ENCODE measurements at places on chromosomes 1 and 21.

DNA sequence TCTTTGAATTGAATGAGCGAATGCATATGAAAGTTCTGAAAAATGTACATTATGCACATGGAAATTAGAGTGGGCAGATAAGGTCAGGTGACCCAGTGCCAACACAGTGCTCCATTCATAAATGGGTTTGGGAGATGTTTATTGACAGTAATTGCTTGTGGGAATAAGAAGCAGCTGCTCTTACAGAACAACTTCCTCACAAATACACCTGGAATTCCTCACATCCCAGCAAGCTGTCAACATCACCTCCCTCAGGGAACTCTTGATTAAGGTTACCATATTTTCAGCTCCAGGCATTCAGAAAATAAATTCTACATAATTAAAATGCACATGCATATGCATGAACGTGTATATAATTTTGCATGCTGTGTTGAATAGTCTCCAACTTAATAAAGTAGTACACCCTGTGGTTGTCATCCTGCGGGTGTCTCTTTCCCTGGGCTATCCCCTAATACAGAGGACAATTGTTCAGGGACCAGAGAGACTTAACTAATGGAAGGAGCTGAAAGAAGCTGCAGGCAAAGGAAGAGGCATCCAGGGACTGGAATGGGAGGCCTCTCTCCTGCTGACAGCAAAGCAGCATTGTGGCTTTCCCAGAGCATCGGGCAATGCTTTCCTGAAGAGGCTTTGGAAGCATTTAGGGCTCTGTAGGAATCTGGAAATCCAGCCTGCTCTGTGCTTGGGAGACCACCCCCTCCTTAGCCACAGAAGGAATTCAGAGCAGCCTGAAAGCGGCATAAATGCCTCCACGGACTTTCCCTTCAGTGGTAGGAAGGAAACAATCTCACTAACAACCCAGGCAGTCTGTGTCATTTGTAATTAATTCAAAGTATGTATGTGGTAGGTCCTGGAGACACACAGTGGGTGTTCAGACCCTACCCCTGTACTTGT, 55.2 kb upstream of the GNG12 start:
- no peak for DNase-seq

GRCh38 chr1:227892489-227893299, 55.0 kb downstream of the WNT9A start:
- peak; percentile 16 for DNase-seq

DNA sequence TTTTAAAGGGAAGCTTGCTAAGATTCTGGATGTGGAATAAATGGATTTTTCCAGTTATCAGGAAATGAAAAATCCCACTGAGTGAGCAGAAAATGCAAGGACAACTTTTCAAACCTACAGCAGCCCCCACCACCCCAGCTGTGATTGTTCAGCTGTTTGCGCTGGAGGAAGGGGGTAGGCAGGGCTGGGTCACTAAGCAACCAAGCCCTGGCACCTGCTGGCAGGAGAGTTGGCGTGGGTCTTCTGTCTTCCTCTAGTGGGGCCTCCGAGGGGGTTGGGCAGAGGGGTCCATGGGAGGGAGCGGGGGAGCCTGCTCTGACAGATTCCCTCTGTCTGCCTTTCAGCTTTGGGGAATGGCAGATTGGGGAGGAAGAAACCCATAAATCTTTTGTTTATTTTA, 45.3 kb downstream of the EIF2D start:
- no peak for DNase-seq

GRCh38 chr1:86423473-86423872, 498 bp upstream of the CLCA2 start:
- no peak for DNase-seq

DNA sequence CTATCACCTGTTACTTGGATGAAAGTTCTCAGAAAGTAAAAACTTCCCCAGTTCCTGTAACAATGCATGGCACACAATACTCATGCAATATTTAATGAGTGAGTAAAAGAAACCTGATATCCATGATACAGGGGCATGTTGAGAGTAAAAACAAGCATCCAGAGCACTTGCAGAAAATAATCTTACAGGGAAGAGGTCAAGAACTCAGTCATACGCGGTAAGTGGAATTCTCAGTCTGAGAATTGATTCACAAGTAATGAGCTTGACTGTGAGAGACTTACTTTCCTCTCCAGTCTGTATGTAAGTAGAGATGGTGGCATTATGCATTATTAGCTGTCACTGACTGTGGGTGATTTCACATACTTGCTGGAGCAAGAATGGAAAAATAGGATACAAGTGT, 976.9 kb downstream of the BRINP3 start:
- no peak for DNase-seq

DNA sequence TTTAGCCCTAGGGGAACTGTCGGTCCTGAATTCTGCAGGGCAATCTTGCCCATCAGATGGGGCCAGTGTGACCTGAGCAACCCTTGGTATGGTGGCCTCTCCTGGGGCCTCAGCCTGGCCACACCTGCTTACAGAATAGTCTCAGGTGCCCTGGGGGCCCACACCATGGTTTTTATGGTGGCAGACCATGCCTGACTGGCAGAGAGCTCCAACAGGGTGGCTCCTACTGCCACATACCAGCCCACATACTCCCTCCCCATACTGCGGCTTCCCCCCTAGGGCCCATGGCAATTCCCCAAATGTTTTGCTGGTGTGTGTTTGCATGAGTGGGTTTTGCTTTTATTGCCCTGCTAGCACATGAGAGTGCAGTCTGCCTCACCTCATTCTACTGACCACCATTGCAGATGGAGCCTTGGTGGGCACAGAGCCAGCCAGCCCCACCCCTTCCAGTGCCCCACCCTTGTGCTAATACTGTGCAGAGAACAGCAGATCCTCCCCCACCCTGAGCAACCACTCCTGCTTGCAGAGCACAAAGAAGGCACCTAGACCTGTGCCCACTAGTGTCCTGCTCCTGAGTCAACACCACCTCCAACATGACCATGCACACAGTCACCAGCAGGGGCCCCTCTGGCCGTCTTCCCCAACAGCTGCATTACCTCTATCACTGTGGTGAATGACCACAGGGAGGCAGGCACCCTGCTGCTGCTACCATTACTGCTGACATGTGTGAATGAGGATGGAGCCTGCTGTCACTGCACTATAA, 86.8 kb downstream of the GDAP2 start:
- DNase-seq, result no peak

- no peak for DNase-seq
Measured at GRCh38 chr21:46457801-46458314, 833 bp upstream of the DIP2A start.

DNA sequence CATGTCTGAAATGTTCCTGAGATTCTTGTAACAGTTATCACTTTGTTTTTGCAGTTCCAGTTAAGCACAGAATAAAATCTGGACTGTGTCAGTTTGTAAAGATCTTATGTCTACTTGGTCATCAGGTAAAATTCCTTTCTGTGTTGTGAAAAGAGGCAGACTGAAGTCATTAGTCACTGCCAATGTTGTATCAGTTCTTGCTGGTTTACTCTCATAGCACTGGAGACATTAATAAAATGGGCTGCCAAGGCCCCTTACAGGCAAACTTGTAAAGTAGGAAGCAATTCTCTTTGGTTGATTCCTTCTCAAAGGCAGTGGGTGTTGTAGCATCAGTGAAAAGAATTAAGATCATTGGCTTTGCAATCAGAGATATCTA, 61.4 kb upstream of the ST6GALNAC3 start:
- no peak for DNase-seq

- no peak for DNase-seq
Measured at GRCh38 chr1:109272021-109272799, 10.7 kb downstream of the PSRC1 start.

GRCh38 chr1:234605399-234605982, 4.5 kb downstream of the IRF2BP2 start:
- DNase-seq, result no peak

- DNase-seq, result no peak
Measured at GRCh38 chr1:145792484-145792883, 31.4 kb downstream of the RNF115 start.

Data from CD4-positive, alpha-beta T cell treated with Interleukin-15 for 1 hour (primary cell).